Type B pancreatic cell (in vitro differentiated cells): ENCODE measurements at places on chromosomes 6 and 20.

GRCh38 chr6:87909849-87910248, 137.8 kb upstream of the SPACA1 start:
- DNase-seq, result no peak

GRCh38 chr20:49507741-49508434, 25.4 kb upstream of the KCNB1 start:
- no peak for DNase-seq

DNA sequence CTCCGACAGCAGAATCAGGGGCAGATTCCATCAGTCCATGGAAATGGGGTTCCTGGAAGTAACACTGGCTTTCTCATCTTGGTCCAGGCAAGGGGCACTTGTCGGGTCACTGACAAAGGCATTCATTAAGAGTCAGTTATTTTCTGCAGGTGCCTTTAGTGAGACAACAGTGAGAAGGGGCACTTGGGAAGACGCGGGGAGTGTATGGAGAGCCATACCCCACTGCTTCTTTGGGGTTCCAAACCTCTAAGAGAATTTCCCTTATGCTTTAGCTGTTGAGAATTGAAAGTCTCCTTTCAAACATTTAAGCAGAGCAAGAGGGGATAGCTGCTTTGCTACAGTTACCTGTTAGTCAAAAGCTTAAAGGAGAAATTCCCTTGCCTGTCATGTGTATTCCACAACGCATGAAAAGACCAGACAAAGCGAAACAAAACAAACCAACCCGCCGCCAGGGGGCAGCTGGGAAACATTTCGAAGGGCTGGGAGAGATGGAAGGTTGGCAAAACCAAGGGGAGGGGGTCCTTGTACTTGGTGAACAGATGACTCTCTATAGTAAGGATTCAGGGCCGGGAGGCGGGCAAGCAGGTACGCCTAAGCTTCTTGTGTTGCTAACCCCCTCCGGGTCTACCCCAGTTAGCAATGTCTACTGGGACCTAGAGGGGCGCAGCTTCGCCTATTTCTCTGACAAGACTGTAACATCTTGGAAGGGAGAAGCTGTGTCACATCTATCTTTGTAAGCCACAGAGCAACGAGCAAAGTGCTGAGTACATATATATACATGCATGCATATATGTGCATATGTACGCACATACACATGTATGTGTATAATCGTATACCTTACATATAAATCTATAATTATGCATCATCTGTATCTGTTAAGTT, 474.9 kb upstream of the AGPAT4 start:
- DNase-seq, result no peak

- no peak for DNase-seq
Observed at GRCh38 chr20:23309781-23310180, 40.8 kb upstream of the NXT1 start.

DNA sequence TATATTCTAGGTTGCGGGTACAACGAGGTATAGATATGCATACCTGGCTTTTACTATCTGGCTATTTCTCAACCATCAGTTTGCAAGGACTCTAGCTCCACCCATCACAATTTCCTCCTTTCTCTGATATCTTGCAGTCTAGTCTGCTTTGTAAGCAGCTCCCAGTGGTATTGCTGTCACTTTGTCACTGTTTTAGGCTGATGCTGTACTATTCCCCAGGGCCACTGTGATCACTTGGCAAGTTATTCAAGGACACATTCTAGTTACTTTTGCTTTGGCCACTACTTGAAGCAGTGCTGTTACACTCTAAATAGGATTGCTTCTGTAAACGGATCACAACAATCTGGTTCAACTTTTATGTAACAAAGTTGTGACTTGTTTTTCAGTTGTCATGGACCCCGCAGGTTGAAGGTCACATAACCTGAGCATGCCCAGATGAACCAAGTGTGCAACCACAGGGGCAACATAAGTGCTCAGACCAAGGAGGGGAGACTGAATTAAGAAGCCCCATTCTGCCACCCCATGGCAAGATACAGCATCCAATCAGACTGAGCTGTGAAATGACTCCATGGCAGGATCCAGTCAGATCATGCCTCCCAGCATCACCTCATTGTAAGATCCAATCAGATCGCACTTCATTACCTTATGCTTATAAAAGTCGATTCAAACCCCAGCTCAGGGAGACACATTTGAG, 588.4 kb upstream of the CITED2 start:
- DNase-seq, result no peak

GRCh38 chr20:4064144-4064909, 49.0 kb upstream of the RNF24 start:
- no peak for DNase-seq

DNA sequence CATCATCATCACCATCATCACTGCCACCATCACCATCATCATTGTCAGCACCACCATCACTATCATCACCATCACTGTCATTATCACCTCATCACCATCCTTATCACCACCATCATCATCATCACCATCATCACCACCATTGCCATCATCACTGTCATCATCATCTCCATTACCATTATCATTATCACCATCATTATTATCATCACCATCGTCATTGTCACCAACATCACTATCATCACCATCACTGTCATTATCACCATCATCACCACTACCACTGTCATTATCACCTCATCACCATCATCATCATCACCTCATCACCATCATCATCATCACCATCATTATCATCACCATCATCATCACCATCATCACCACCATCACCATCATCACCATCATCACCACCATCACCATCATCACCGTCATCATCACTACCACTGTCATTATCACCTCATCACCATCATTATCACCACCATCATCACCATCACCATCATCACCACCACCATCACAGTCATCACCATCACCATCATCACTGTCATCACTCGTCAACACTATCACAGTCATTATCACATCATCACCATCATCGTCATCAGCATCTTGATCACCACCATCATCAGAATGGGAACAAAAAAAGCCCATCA, 191.1 kb downstream of the TTLL2 start:
- DNase-seq, result no peak

DNA sequence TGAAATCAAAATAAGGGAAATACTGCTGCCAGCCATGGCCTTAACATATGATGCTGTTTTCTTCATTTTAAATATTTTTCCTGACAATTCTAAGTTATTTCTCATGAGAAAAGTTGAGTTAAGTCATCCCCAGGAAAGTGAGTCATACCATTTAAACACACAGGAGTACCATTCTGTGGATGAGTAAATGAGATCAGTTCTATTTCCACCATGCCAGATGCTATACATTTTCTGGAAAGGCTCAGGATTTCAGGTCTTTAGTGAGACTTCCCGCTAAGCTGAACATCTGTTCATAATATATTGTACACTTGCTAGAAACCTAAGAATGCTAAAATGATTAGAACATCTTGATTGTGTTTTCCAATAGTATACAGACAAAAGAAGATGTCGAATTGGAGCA, 256.2 kb upstream of the MANEA start:
- DNase-seq, result no peak

- no peak for DNase-seq
Observed at GRCh38 chr20:3277686-3278465, 38.9 kb upstream of the SLC4A11 start.

DNA sequence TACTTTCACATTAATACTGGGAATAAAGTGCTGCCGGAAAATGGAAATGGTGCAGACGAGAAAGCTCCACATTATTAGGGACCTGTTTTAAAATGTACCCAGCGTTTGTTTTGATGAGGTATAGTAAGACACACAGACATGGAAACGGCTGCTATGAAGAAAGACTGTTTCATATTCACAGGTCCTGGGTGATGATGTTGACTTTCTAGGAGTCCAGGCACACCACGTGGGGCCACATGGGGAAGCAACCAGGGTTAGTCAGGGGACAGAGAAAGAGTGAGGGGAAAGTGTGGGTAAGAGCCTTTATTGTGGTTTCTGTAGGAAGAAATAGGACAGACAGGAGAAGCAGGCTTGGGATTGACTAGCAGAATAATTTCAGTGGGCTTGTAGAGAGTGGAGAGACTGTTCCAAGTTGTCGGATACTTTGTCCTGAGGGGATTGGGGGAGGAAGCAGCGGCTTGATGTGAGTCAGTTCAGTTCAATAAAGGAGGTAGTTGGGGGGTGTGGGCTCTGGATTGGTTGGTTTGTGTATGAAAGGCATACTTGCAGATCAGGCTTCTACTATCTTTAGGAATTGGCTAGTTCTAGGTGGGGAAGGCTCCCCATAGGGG, 112.0 kb upstream of the MCHR2 start:
- no peak for DNase-seq

DNA sequence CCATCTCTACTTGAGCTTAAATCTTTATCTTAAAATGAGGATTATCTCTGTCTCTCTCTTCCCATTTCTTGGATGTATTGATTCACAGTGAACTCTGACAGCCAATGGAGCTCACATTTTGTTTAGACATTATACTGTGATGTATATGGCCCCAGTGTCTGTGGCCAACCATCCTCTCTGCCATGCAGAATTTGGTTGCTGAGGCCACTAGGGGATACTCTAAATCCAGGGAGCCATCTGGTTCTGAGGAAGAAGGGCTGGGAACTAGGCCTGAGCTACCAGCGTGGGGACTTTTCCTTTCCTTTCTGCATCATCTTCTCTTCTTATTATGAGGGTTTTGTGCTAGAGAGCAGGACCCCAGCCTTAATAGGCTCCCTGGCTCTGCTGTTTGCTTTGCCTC, 59.1 kb upstream of the RIPOR2 start:
- no peak for DNase-seq

DNA sequence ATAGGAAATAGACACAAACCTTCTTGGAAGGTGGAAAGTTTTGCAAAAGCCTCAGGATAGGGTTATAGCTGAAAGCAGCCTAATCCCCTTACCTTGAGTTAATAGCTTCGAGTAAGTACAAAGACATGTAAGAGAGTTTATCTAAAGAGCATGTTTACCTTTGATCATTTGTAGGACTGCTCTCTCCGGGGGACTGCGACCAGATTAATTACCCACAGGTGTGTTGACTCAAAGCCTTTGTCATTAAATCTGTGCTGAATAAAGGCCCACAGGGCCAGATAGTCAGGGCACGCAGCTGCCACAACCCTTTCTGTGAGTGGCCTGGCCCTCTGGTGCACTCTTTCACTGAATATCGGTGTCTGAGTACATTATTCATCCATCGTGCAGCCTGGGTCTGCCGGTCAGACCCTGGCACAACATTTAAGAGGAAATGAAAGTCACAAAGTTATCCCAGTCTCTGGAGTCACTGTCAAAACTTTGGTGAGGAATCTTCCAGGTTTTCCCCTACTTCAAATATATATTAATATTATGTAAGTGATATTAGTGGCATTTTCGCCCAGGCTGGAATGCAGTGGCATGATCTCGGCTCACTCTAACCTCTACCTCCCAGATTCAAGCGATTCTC, 5.4 kb upstream of the MICA start:
- no peak for DNase-seq

- DNase-seq, result no peak
Observed at GRCh38 chr20:60238992-60239660, 280.9 kb downstream of the CDH26 start.

DNA sequence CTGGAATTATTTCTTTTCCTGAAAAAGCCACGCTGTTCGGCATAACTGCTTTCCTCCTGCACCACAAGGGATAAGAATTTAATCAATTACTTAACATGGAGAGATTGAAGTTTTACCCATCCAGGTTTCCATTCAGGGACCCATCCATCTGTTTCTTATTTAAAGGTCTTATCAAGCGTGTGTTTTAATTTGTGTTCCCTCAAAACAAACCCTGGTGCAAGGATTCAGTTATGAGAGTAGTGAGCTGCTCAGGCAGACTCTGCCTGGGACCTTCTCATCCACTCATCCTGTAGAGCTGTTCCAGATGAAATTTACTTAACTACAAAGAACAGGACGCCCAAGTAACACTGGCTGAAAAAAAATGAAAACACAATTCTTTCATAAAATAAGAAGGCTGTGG, 97.8 kb downstream of the BANF2 start:
- DNase-seq, result no peak

GRCh38 chr6:74568861-74569260, 637.0 kb downstream of the COL12A1 start:
- no peak for DNase-seq

DNA sequence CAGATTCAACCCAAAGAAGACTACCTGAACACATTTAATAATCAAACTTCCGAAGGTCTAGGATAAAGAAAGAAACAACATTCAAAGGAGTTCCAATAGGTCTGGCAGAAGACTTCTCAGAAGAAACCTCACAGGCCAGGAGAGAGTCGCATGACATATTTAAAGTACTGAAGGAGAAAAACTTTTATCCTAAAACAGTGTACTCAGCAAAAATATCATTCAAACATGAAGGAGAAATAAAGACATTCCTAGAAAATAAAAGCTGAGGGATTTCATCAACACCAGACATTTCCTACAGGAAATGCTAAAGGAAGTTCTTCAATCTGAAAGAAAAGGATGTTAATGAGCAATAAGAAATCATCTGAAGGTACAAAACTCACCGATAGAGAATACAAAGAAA, 108.6 kb downstream of the BTBD9 start:
- no peak for DNase-seq

- DNase-seq, result no peak
Observed at GRCh38 chr6:168320634-168321033, 1.1 kb upstream of the DACT2 start.

DNA sequence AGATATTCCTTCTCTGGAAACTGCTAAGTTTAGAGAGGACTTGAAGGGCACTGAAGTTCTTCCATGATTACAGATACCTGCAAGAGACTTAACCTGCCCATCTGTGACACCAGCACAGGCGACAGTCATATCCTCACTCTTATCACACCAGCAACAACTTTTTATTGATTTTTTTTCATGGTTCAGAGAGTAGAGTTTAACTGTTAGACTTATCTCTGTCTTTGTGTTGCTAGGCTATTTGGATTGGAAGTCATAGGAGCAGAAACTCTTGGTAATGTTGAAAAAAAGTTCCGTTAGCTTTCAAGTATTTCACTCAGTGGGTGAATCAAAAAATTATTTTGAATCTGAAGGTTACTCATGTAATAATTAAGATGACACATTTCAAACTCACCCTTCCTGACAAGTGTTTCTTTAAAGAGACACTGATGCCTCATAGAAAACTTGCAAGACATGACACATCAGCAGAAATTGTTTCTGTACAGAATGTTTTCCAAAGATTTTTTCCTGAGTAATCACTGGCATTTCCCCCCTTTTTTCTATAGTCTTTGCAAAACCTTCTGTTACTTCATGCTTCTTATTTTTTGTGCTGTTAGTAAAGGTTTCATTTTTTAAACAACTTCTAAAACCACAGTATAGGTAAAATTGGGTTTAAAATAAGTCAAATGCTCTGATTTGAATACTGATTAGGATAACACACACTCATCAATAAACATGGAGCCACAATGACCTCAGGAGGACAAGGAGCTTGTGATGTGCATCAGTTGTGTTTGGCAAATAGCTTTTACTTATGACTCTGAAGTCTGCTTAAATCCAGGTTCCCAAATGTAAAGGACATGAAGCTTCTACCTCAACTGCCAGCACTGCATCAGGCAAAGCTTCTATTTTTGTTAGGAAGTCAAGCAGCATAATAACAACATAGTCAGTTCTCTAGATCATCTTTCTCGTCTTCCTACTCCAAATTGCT, 252.9 kb upstream of the MAN1A1 start:
- no peak for DNase-seq
